ENCODE measurements at places on chromosomes 7 and 10.

DNA sequence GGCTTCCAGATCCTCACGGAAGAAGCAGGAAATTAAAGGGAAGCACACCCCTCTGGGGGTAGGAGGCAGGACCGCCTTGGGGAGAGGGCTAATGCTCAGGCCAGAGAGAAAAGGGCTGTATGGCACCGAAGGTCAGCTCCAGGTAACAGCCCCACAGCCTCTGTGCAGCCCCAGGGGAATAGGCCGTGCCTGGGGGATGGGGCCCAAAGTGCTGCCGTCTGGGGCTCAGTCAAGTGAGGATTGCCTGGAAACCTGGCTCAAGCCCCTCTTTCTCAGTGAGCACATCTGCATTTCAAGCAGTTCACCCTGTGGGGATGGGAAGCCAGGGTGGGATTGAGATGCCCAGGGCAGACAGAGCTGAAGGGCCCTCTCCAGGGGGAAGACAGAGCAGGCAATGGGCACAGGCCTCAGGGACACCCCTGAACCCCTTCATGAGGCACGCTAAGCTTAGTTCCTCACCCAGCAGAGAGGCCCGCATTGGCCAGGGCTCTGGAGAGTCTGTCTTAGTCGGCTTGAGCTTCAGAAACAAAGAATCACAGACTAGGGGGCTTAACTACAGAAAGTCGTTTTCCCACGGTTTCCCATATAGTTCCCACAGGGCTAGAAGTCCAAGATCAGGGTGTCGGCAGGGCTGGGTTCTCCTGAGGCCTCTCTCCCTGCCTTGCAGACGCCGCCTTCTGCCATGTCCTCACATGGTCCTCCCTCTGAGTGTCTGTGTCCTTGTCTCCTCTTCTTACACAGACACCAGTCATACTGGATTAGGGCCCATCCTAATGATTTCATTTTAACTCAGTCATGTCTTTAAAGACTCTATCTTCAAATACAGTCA is 118.2 kb downstream of the PTPN20 start:
- no peak for DNase-seq

DNA sequence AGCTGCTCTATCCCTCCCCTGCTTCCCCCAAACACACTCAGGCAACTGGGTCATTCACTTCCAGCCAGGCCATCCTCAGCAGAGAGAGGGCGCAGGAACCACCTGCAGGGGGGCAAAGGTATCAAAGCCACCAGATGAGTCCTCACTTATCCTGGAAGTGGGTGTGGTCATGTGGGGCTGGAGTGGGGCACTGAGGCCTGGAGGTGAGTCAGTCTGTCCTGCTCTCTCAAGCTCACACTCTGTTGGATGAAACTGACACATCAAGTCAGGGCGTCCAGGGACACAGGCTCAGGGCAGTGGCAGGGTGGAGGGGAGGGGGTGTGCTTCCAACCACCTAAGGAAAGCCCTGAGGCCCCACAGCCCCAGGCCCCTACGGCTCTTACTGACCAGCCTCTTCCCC is 8.0 kb upstream of the ELFN1 start:
- no peak for DNase-seq

DNA sequence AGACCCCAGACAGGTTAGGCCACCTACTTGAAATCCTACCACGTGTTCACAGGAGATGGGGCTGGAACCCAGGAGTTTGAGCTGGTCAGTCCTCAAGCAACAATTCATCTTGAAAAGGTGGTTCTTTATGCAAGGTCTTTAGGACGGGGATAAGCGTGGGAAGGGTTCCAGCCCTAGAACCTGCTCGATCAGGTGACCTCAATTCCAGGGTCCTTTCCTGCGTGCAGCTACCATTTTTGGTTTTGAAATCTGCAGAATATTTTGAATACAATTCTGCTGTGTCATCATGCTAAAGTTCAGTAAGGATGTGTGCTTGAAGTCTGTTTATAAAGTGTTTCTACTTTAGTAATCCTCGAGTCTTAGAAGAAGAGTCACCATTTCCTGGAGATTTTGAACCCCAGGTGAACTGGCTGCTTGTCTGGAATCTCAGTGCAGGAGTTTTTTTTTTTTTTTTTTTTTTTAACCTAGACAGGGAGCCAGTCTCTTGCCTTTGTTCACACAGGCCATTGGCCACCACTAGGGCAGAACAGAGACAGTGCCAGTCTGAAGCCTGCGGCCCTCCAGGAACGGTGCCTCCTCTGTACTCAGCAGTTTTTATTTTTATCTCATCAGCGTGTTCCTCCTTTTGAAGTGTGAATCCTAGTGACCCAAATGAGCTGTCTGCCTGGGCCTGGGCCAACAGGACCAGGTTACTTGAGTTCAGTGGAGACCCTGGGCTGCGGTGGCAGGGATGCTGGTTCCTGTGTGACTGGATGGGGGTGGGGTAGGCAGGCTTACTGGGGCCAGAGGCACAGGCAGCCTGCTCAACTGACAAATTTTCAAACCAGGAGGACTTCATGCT is 54.6 kb downstream of the EEPD1 start:
- no peak for DNase-seq

- no peak for DNase-seq
These were observed 106.3 kb downstream of the INPP5A start for GRCh38 chr10:132643709-132644526.

GRCh38 chr7:128833148-128833945 is 3.1 kb downstream of the FLNC start:
- DNase-seq, result peak; percentile 92

GRCh38 chr7:103795787-103796186 is 193.7 kb downstream of the RELN start:
- no peak for DNase-seq

- no peak for DNase-seq
These were observed 151.3 kb downstream of the CAMK1D start for GRCh38 chr10:12500381-12501303.

DNA sequence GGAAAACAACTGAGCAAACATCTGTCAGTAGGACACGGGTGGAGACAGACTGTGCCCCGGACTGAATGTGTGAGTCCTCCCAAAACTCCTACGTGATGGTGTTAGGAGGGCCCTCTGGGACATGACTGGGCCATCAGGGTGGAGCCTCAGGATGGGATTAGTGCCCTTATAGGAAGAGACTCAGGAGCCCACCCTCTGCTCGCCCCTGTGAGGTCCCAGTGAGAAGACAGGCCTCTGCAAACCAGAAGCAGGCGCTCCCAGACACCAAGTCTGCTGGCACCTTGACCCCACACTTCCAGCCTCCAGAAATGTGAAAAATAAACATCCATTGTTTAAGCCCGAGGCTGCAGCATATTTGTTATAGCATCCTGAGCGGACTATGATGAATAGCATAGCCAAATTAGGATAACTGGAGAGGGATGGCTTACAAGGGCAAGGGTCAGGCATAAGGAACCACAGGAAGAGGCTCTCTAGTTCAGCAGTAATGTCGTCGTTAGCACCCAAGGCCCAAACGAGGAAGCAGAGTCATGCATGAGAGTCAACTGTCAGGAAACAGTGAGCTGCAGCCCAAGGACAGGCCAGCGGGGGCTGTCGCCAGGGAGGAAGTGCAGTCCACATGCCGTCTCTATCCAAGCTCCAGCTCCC is 50.6 kb downstream of the PTPRN2 start:
- DNase-seq, result no peak

- DNase-seq, result no peak
These were observed 219.8 kb downstream of the ACTR3B start for GRCh38 chr7:152979376-152979775.

DNA sequence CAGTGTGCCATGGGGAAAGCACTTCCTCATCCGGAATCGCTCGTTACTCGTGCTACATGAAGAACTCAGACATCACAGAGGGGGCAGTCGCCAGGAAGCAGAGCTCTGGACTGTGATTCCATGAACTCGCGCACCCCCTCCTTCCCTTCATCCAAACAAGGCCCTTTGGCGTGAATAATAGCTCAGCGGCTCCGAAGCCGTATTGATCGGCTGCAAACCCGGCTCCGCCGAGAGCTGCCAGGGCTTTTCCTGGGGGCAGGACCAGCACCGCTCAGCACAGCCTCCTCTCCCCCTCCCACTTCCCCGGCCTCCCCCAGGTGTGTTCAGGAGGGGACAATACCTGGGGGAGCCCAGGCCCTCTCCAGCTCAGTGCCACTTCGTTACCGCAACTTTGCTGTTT is 129.0 kb upstream of the TCF7L2 start:
- no peak for DNase-seq

DNA sequence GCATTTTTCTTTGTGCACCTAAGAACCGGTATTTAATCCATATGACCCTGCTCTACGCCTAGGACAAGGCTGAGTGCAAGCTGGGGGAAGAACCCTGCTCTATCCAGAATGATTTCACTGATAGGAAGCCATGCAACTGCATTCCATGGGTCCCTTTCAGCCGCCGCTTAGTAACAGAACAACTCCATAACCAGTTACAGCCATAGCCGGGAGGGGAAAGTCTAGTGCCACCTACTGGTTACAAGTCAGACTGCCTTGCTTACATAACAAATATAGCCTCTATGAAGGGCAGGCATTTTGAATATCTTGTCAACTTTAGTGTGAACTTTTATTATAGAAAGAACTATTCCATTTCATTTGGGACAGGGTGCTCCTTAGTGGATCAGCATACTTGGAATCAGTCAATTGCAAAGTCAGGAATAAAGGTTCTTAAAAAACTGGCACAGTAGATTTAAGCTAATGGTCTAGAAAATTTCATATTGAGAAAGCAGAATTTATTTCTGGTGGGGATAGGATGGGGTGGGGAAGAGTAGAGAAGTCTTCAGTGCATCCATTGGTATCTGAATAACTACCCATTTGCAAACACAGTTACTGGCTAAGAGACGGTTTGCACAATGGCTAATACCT is 521.7 kb downstream of the ADRA2A start:
- DNase-seq, result peak; percentile 44

GRCh38 chr10:7383442-7383841 is 27.4 kb downstream of the SFMBT2 start:
- no peak for DNase-seq

DNA sequence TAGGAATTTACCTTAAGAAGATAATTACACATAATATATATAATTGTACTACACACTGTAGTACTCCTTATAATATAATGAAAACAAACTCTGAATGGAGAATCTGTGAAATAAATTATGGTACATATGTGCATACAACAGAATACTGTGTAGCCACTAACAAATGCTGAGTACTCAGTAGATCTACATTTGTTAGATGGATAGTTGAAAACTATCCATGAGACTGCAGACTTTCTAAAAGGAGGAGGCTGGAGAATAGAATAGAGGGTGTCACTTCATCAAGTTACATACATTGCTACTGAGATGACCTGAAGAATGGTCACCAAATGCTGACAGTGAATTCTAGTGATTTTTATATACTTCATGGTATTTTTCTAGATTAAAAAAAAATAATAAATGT is 68.7 kb upstream of the OGDHL start:
- no peak for DNase-seq

DNA sequence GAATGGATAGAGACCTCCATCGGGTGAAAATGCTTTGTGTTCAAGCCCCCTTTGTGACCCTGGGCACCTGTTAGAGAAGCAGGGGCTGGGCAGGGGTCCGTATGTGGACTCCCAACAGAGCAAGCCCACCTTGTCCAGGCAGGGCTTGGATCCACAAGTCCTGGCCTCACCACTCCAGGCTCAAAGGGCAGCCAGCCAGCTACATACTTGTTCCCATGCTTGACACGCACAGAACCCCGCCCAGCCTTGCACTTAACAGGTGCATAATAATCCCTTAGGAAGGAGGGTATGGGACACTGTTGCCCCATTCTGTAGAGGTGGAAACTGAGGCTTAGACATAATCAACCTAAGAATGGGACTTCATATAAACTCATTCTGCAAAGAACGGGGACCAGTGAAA is 160.6 kb downstream of the PRKAG2 start:
- DNase-seq, result no peak

DNA sequence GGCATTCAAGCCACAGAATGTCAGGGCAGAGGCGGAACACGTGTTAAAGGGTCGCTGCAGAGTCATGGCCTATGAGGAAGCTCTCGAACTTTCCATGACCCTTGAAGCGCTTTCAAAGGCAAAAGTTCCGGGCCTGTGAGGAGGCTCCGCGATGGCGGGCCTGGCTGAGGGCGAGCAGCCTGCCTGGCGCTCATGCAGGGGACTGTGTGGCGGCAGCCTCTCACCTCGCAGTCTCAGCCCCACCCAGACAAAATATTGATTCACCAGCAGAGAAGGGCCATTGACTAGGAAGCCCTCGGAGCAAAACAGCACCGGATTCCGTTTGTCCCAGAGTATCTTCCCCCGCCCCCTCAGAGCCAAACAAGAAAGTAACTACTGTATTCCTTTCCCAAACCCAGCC is 12.8 kb upstream of the CNNM1 start:
- DNase-seq, result no peak

DNA sequence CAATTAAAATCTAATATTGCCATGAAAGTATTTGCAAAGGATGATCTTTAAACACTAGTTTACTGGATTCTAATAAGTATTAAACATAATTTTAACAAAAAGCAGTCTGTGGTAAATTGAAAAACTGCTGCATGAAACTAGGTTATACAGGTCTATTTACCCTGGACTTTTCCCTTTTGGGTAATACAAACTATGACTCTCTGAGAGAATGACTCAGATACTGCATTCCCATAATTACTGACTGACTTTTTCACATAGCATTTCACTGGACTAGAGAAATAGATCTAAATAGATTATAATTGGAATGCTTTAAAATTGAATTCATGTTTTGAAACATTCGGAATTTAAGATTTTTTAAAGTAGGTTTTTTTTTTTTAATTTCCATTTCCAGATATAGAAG is 395.7 kb downstream of the THSD7A start:
- no peak for DNase-seq

GRCh38 chr7:102978284-102978683 is 65.5 kb downstream of the LRRC17 start:
- peak; percentile 41 for DNase-seq

DNA sequence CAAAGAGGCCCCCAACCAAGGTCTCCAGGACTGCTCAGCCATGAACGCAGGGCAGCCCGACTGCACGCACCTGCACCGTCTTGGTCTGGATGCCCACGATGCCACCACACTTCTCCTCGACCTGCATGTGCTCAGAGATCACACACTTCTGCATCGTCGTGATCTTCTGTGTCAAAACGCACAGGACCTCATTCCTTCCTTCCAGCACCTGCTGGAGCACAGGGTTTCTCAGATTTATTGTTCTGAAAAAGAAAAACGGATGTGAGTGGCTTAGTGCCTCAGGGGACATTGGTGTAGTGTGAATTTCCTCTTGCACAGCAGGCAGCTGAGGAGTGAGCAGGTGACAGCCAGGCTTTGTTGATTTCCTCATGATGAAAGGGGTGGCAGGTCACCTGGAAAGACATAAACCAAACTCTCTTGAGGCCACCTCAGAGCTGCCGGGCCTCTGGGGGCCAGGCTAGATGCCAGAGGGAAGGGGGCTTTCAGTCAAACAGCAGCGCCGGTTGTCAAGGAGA is 38.2 kb downstream of the GSDME start:
- no peak for DNase-seq

Data from stromal cell of bone marrow (primary cell).